ENCODE measurements at places on chromosomes 11 and 22.

- DNase-seq = no peak
Measured at GRCh38 chr11:62493801-62494200, 52.8 kb downstream of the AHNAK start.

- DNase-seq = peak; percentile 83
Measured at GRCh38 chr11:128908391-128909246, 17.5 kb downstream of the KCNJ5 start.

GRCh38 chr22:44108806-44109385 is 71.8 kb upstream of the PARVG start:
- no peak for DNase-seq

DNA sequence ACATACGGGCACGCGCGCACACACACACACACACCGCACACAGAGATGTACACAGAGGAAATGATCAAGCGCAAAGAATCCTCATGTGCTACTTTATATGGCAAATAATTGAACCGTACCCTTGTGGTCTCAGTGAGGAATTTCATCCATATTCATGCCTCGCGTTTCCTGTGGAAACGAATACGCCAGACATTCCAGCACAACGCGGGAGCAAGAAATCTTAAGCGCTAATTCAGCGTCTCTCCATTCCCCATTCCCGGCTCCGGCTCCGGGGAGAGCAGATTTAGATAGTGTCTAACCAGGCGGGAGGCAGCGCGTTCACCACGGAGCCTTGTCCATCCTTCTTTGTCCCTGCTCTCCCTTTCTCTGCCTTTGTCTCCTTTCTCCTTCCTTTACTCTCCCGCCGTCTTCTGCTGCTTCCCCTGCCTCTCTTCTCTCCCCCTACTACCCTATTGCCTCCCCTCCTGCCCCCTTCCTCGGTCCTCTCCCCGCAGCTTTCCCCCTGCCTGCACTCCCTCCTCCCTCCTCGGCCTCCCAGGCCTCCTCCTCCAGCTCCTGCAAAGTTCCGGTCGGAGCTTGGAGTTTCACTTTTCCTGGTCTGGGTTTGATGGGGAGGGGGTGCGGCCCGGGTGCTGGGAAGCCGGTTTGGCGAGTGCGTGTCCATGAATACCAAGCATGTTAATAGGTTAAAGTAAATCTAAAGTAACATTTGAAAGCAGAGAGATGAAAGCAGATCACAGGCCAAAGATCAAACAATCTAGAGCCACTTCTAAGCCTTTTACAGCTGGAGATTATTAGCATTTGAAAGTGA is 579.3 kb downstream of the BUD13 start:
- peak; percentile 60 for DNase-seq

DNA sequence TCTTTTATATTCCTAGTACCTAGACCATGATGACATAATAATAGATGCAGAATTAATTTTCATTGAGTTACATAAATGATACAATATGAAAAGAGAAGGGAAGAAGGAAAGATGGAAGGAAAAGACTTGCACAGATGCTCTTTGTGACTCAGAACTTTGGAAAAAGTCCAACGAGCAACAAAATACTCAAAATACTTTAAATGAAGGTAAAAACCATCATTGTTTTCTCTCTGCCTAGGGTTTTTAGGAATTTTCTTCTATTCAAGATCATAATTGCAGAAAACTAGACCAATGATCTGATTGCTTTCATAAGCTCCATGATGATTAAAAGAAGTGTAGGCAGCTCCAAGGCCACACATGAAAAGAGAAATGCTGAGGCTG is 276.9 kb downstream of the KIRREL3 start:
- DNase-seq = no peak

DNA sequence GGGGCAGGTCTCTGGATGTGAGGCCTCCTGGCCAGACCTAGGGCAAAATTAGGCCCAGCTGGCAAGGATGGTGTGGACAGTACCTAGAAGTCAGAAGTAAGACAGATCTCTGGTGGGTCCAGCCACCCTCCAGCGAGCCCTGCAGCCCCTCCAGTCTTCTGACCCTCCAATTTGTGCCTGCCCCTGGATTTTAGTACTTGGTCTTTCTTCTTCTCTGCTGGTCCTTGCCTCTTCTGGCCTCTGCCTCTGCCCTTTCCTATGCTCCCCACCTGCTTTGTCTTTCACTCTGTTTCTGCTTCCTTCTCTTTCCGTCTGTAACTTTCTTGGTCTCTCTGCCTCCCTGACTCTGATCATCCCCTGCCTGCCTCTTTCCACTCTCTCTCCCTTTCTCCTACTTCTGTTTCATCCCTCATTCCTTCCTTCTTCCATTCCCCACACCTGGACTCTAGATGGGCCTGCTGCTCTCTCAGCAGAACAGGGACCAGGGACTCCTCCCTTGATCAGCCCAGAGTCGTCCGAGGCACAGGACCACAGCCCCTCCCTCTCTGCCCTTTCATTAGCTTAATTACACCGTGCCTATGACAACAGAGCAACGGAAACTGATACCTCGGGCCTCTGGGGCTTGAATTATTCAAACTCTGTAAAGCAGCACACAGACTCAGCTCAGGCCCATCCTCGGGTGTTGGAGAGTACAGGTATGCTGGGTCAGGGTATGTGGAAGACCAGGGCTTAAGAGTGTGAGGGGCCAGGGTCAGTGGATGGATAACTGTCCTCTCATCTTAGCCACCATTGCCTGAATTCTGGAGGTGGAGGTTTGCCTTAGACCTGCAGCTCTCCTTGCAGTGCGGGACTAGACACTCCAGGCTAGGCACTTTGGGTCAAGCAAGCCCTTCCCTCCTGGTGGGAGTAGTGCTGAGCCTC is at the start of gene CHRNA10:
Gene CHRNA10 (minus strand): TSS at position 51 of the 921 bp plus-strand sequence. CDS start 72 bp downstream, outside the sequence.
- no peak for DNase-seq

- peak; percentile 95 for DNase-seq
Measured at GRCh38 chr22:38257181-38257580, 15.6 kb downstream of the TMEM184B start.

- no peak for DNase-seq
Measured at GRCh38 chr11:73325036-73325981, 17.2 kb downstream of the ARHGEF17 start.

DNA sequence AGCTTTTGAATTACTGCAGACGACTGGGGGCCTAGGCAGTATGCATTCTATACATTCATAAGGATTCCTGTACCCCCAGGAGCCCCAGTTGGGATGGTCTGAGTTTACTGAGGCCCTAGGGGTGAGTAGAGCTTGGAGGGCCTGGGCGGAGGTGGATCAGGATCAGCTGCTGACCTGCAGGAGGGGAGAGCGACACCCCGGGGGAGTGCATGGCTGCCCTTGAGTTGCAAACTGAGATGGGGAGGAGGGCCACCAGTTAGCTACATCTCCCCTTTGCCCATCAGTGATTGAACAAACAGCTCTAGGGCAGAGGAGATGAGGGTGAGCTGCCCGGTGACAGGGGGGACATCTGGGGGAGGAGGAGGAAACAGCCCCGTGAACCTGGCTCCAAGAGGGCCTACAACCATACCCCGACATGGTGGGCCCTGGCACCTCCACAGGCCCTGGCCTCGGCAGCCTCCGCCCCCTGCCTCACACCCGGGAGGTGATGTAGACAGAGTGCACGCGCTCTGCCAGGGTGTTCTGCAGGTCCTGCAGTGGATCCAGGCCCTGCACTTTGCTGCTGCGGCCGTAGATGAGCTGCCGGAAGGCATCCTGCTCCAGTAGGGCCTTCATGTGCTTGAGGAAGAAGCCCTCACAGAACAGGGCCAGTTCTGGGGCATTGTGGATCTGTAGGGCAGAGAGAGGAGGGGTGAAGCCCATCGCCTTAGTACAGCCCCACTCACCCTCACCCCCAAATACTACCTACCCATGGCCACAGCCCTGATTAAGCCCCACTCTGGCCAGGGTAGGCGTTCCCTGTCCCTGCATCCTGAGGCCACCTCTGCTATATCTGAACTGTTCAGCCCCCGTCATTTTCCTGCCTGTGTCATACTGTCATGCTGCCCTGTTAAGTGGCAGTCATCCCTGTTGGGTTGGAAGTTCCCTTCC is 46.8 kb downstream of the NAT10 start:
- DNase-seq = no peak

- peak; percentile 66 for DNase-seq
Measured at GRCh38 chr22:49961005-49961600, 531 bp downstream of the PIM3 start.

- no peak for DNase-seq
Measured at GRCh38 chr11:84247129-84247528, 961.0 kb upstream of the CCDC90B start.

DNA sequence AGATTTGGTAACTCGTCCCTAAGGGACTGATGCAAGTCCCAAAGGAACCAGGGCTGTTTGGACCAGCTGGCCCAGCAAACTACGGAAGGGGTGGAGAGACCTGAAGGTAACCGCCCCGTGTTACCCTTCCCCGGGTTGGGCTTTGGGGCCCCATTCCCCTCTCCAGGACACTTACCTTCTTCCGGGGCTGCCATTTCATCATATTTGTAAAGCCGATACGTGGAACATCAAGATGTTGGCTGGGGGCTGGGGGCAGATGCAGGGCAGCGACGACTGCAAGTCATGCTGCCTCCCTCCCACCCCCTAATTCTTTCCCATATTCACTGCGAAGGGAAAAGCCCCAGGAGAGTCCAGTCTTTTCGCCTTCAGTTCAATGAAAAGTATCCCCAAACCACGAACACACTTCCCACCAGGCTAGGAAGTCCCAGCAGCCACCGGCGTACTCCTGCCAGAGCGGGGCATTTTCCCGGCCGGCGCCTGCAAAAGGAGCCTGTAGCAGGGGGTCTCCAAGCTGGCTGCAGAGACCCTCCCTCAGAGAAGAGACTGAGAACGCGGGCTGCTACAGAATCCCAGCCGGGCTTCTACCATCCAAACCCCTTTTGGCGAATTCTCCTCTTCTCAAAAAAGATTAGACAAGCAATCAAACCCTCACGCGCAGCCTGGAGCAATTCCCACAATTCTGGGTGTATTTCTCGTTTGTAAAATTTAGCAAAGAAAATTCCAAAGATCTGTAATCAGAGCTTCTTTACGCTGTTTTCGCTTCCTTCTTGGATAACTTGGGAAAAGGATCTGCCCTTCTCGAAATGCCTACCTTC is 236.7 kb downstream of the TTC28 start:
- DNase-seq = peak; percentile 17

DNA sequence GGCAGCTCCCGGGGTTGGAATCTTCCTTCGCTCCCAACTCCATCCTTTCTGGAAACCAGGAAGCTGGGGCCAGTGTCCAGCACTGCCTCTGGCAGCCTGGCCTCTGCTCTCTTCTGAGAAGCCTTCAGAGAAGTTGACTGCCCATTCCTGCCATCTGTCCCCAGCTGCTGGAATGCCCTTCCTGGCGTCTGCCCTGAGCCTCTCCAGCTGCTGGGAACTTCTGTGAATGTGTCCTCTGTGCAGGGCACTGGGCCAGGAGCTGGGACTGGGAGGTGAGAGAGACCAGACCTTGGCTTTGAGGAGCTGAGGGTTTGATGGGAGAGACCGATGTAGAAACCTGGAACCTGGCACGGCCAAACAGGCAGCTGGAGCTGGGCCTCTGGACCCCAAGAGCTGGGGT is 5.9 kb upstream of the SOX10 start:
- DNase-seq = no peak

GRCh38 chr11:113603277-113604059 is 102.6 kb downstream of the TMPRSS5 start:
- peak; percentile 76 for DNase-seq

GRCh38 chr11:72573855-72574445 is 100.3 kb downstream of the PDE2A start:
- no peak for DNase-seq

All from lung microvascular endothelial cell (primary cell).